Mesothelial cell of epicardium (in vitro differentiated cells): ENCODE measurements at places on chromosomes 4 and X.

DNA sequence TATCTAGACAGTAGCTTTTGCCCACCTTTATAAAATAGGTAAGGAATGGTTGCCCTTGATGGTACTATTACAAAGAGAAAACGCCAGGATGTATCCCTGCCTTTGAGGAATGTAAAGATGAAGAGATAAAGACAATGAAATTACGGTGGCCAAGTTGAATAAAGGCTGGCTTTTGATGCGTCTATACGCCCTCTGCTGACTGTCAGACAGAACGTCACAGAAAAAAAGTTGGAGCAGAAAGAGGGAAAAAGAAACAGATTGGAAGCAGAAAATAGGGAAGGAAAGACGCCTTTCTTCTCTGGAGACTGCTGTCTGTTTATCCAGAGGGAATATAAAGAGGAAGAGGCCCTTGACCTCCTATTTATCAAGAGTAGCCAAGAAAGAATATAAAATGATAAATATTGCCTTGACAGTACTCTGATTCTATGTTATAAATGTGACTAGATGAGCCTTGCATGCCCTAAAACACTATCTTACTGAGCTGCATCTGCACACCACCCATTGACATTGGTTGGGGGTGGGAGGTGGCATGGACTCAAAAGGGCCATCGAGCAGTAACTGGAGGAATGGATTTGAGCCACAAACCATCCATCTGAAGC is 30.6 kb downstream of the PCDH19 start:
- DNase-seq, result no peak
- no peak overlapping the region for H3K27ac ChIP-seq
- peaks cover 10% of the 10 kb centered on the region for H3K4me1 ChIP-seq
- H3K36me3 ChIP-seq, result no peaks in the 10 kb centered on the region

DNA sequence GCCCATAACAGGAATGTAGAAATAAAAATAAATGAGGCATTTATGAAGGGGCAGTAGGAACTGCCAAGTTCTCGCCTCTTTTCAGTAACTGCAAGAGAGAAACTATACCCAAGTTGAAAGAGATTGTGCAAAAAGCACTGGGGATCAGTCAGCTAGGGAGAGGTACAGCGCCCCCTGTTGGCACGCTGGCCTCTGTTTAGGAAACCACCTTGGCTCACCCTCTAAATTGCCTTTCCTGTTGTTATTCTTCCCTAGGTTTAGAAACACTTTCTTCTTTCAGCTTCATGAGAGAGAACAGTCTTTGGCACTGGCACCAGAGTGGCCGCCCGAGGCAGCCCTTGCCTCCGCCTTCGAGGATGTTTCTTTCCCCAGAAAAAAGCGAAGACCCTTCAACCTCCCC is 348.5 kb downstream of the MID1IP1 start:
- DNase-seq, result peak; percentile 76
- no peaks in the 10 kb centered on the region for H3K36me3 ChIP-seq
- H3K4me3 ChIP-seq, result no peak overlapping the region
- no peak overlapping the region for H3K27ac ChIP-seq

DNA sequence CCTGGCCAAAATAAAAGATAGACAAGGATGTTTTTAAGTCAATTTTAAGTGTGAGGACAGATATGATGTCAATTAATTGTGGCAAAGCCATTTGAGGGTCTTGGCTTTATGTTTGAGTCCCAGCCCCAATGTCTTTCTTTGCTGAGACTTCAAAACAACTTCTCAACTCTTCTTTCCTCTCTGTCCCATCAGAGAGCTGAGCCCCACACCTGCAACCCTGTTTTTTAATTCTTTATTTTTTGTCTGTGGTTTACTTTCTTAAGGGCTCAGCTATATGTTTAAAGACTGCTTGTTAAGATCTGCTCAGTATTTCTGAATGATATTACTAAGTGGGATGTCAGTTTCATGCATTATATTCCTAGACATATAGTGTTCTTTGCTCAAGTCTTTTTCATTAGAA is 164.3 kb downstream of the HS3ST1 start:
- H3K36me3 ChIP-seq, result peaks cover 3% of the 10 kb centered on the region
- no peaks in the 10 kb centered on the region for H3K27me3 ChIP-seq
- H3K27ac ChIP-seq, result no peak overlapping the region
- H3K4me1 ChIP-seq, result peaks cover 6% of the 10 kb centered on the region

DNA sequence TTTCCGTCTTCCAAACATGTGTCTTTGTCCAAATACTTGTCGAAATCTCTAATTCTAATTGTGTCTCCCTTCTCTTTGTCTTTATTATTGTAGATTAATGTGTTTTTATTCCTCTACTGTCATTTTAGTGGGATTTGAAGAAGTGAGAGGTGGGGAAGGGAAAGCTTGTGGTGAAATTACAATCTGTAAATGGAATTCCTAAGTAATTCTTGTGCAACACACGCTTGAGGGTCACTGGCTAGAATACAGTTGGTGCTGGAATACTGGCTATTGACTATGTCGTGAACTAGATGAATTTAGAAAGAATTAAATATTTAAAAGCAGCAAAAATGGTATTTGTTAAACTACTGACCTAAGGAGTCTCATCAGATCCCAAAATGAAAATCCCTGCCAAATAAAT is 10.7 kb upstream of the FNIP2 start:
- no peak overlapping the region for H3K4me3 ChIP-seq
- H3K36me3 ChIP-seq, result no peaks in the 10 kb centered on the region
- no peaks in the 10 kb centered on the region for H3K4me1 ChIP-seq
- no peak for DNase-seq
- no peak overlapping the region for H3K27ac ChIP-seq

DNA sequence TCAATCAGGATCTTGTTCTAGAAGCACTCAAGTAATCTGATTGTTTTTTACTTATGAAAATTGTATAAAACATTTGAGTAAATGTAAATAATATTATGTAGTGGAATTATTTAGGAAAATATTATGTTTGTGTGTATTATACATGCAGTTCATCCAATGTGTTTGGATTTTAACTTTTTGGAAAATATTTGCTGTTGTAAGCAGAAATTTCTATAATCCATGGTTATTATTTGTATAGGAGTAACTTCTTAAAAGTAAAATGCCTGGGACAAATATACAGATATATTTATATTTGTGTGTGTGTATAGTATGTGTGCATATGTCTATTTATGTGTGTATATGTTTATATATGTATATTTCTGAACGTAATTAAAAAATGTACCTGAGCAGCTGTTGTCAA is 1394.6 kb upstream of the AGA start:
- no peak overlapping the region for H3K27ac ChIP-seq
- no peak overlapping the region for H3K4me3 ChIP-seq
- H3K4me1 ChIP-seq, result no peaks in the 10 kb centered on the region
- no peaks in the 10 kb centered on the region for H3K36me3 ChIP-seq

DNA sequence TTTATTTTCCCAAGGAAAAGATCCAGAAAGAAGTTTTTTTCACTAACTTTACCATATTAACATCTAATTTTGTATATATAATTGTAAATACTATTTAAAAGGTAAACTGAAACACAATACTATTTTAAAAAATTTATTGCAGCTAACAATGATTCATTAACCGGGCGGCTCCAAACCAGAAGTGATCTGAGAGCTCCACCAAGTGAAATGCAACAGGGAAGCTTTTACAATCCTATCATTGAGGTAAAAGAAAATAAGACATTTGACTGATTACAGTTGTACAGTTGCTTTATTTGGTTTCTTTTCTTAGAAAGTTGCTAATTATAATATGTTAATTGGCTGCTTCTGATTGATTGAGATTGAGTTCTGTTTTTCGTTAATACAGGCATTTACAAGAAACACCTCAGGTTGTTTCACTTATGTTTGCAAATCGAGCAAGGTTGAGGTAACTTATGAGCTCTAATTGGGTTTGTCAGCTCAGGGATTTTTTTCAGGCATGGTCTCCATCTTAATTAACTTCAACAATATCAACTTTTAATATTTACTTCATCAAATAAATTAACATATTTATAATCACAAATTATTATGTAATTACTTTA is 220.2 kb upstream of the UGT8 start:
- H3K4me3 ChIP-seq, result no peak overlapping the region
- no peak overlapping the region for H3K27ac ChIP-seq
- DNase-seq, result no peak
- no peaks in the 10 kb centered on the region for H3K4me1 ChIP-seq

DNA sequence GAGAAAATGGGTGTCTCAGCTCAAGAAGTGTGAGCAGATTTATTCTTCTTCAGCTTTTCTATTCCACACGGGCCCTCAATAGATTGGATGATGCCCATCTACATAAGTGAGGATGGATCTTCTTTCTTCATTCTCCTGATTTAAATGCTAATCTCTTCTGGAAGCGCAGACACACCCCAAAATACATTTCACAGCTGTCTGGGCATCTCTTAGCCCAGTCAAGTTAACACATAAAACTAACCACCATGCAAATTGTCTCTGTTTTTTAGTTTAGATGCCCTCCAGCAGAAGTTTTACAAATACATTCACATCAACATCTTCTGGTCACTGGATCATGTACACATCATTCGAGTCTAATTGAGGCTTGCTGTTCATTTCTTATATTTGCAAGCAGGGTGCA is 249.0 kb upstream of the VCX3A start:
- H3K27ac ChIP-seq, result no peak overlapping the region
- no peaks in the 10 kb centered on the region for H3K36me3 ChIP-seq
- no peak for DNase-seq
- no peaks in the 10 kb centered on the region for H3K27me3 ChIP-seq
- peaks cover 5% of the 10 kb centered on the region for H3K4me1 ChIP-seq
- H3K4me3 ChIP-seq, result no peak overlapping the region

- peaks cover 12% of the 10 kb centered on the region for H3K27me3 ChIP-seq
- no peak overlapping the region for H3K4me3 ChIP-seq
- H3K36me3 ChIP-seq, result no peaks in the 10 kb centered on the region
- peaks cover 29% of the 10 kb centered on the region for H3K4me1 ChIP-seq
Observed at GRCh38 chr4:6907658-6908191, 1.9 kb upstream of the TBC1D14 start.

DNA sequence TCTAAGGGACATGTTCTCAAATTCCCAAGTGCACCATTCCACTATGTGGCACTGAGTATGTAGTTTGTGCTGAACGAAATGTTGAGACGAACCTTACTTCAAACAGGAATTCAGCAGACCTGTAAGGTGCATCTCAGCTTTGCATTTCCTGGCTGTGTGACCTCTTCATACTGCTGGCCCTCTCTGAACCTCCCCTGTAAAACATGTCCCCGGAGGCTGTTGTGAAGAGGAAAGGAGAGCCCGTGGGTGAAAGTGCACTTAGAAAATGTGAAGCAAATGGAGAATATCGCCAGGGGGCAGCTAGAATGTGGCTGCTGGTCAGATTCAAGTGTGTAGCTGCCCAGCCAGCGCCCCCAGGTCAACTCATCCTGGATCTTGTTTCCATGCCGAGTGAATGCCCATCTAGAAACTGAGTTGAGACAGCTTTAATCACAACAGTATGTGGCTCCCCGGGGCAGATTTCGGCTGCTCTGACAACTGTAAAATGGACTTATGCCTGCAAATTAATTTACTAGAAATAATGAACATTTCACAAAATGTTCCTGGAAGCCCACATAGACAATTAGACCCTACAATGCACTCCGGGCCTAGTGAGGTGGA is 263.3 kb downstream of the EVC2 start:
- H3K4me3 ChIP-seq, result no peak overlapping the region
- H3K4me1 ChIP-seq, result no peaks in the 10 kb centered on the region
- DNase-seq, result no peak
- H3K27ac ChIP-seq, result no peak overlapping the region
- no peaks in the 10 kb centered on the region for H3K36me3 ChIP-seq

DNA sequence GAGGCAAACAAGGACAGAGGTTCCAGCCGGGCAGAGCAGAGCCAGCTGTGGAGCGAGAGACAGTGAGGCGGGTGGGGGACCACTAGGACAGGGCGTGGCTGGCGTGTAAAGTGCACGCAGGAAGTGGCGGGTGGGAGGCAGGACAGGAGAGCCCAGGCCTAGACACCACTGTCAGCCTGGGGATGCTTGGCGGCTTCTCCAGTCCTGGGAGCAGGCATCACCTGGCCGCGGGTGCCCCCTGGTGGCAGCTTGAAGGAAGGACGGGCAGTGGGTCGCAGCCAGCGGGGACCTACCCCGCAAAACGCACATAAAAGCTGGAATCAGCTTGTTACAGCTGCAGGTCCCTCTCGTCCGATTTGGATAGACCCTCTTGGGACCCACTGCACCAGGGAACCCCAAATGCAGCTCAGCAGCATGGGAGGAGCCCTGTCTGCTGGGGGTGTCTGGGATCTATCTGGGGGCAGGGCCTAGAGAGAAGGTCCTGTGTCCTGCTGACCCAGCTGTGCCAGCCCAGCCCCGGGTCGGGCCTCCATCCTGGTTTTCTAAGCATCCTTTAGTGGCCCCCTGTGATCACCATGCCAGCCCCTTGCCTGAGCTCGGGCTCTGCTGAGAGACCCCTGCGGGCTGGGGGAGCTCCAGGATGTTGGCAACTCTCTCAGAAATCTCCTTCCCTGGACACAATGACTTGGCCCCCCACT is 57.7 kb downstream of the WFS1 start:
- H3K27ac ChIP-seq, result no peak overlapping the region
- no peaks in the 10 kb centered on the region for H3K36me3 ChIP-seq
- no peaks in the 10 kb centered on the region for H3K4me1 ChIP-seq
- peak; percentile 95 for DNase-seq
- peaks cover 24% of the 10 kb centered on the region for H3K27me3 ChIP-seq
- H3K4me3 ChIP-seq, result no peak overlapping the region

GRCh38 chr4:18695733-18696527 is 674.4 kb upstream of the LCORL start:
- DNase-seq, result no peak
- H3K4me3 ChIP-seq, result no peak overlapping the region
- H3K36me3 ChIP-seq, result no peaks in the 10 kb centered on the region
- no peak overlapping the region for H3K27ac ChIP-seq
- H3K27me3 ChIP-seq, result no peaks in the 10 kb centered on the region
- H3K4me1 ChIP-seq, result peaks cover 17% of the 10 kb centered on the region
